ENCODE measurements at places on chromosomes 3 and 15. TPM values are rescaled to one million over a fixed set of nuclear protein-coding genes. Genes with fewer than 3 reads are reported as not detected.
A peak's percentile ranks its signal among the peaks of the same experiment; 100 is the strongest.

- no peak for DNase-seq
These were observed 221.1 kb upstream of the WNT5A start for GRCh38 chr3:55708242-55708641.

GRCh38 chr3:64203216-64203615, 22.1 kb downstream of the PRICKLE2 start:
- no peak for DNase-seq

GRCh38 chr15:68383161-68384074, 48.5 kb downstream of the ITGA11 start:
- DNase-seq: peak; percentile 57

GRCh38 chr15:39114690-39115378, 466.0 kb upstream of the THBS1 start:
- DNase-seq: no peak

- DNase-seq: no peak
These were observed 64.0 kb upstream of the PLSCR4 start for GRCh38 chr3:146314871-146315270.

DNA sequence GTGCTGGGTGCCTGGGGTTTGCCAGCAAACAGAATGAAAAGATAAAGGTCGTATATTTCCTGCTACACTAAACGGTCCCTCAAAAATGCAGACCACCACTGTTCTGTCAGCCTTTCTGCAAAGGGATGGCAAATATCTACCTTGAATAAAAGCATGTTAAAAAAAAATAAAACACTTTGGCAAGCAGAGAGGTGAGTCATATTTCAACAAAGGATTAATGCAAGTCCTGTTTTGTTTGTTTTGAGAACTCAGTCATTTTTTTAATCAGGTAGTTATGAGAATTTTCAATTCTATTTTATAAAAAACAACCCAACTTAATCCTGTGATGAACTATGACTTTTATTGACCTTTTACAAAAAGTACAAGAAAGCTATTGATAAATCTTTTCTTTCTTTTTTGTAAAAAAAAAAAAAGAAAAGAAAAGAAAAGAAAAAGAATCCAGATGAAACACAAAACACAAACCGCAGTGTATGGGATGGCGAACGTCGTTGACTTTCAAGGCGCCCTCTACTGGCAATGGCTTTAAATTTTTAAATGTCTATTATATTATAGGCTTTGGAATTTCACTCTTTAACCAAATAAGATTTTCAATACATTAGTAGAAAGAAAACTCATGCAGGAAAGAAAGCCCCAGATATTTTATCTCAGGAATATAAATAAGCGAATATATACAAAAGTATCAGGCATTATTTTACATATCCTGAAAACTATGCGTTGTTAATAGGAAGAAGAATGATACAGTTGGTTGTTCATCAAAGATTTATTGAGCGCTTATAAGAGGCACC, 87.8 kb downstream of the NCEH1 start:
- peak; percentile 54 for DNase-seq

- no peak for DNase-seq
These were observed 181.7 kb downstream of the CHST2 start for GRCh38 chr3:143301031-143301901.

GRCh38 chr15:78739996-78740903, 71.0 kb downstream of the ADAMTS7 start:
- peak; percentile 56 for DNase-seq

GRCh38 chr3:138113326-138113725, 2.1 kb downstream of the DZIP1L start:
- no peak for DNase-seq

DNA sequence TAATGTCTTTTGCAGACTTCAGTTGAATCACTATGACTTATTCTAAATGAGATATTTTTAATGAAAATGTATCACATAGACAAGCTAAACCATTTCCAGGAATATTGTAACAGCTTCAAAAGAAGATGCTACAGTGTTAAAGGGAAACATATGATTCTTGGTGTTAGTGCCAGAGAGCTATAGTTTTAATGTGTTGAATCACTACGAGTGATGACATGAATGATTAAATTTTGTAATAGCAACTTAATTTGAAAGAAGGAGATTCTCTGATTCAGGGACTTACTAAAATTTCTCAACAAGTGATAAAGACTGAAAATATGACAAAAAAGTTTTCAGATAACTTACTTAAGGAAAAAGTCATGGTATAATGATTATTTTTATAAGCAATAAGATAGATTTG, 267.3 kb upstream of the SLITRK3 start:
- no peak for DNase-seq

GRCh38 chr15:95365511-95366107, 964.9 kb upstream of the NR2F2 start:
- DNase-seq: no peak

- DNase-seq: no peak
These were observed 37.6 kb upstream of the ZNF710 start for GRCh38 chr15:89963301-89964231.

DNA sequence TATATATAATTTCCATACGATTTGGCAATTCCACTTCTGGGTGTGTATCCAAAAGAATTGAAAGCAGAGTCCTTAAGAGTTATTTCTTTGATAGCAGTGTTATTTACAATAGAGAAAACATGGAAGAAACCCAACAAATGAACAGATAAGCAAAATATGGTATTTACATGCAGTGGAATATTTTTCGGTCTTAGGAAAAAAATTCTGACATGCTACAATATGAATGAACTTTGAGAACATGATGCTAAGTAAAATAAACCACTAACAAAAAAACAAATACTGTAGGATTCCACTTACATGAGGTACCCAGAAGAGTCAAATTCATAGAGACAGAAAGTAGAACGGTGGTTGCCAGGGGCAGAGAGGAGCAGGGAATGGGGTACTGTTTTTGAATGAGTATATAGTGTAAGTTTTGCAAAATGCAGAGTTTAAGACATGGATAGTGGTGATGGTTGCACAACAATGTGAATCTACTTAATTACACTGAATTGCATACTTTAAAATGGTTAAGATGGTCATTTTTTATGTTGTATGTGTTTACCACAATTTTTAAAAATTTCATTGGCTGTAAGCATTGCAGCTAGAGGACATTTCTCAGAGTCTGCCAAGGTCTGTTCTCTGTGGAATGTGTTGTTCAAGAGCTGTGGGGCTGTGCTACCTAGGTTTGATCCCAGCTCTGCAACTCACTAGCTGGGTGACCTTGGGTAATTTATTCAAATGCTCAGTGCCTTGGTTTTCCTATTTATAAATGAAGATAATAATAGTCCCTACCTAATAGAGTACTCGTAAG, 122.1 kb downstream of the MEX3B start:
- no peak for DNase-seq

DNA sequence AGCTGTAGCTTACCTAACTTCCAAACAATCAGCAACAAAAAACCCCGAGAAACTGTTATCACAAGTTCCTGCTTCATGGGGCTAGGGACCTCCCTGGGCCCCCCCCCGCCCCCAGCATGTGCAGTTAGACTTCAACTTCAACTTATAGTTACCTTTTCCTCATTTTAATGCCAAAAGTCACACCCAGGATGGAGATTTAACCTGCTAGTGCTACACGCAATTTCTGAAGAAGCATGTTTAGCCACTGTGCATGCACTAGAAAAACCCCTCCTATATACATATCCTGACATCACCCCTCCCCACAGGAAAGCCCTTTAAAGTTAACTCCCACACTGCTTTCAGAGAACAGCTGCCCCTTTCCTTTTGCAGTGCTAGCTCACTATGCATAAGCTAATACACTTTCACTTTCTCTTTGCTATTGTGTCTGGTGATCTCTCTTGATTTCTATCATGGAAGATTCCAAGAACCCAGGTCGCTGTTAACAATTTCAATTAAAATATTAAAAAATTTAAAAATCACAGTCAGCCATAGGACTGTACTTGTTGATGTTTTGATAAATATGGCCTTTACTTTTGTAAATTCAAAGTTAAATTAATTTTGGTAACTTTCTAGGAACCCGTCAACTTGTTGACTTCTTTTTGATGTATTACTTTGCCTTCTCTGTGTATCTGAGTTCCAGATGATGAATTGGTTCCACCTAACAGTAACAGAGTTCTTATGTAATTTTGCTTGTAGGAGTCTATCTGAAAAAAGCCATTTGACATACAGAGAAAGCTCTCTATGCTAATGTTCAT, 75.2 kb upstream of the ACAD9 start:
- DNase-seq: peak; percentile 48

DNA sequence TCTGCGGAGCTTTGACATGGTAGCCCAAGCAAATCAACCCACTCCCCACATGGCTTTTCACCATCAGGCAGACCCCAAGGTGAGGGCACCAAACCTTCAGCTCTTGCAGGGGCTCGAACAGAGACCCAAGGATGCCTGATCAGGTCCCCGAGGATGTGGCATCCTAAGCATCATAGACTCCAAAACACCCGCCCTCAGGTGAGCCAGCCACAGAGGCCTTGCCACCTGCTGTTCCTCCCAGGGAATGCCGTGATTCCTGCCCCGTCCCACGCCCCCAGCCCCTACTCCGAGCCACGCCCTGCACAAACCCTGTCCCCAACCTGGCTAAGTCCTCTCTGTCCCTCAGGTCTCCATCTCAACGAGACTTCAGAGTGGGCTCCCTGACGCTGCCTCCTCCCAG, 34.7 kb upstream of the SLC41A3 start:
- no peak for DNase-seq

DNA sequence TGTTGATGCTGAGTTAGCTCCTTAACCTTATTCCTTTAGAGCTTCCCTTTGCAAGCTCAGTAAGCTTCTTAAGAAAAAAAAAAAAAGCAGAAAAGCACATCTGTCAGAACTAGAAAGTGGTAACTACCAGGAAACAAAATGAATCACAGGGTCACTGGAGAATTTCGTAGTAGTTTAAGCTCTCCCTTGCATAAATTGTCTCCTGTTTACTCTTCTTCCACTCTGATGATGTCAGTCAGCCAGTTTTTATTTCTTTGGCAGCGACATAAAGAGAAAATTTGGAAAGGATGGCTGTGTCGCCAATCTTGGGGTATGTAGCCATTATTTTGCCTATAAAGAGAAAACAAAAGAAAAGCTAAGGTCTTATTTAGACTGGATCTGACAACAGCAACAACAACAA, 3.2 kb upstream of the GABRR3 start:
- no peak for DNase-seq

DNA sequence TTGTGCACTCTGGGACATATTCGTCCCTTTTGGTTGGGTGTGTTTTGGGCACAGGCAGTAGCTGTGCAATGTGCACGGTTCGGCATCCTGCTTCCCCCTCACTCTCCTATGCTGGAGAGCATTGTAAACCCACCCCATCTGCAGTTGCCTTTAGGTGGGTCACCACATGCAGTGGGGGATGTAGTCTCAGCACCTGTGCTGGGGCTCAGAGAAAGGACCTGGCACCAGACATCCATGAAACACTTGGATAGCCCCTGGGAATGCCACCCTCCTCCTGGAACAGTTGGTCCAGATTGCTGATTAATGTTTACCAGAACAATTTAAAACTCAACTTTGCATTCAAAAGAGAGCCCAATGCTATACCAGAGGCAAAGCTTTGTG, 123.9 kb upstream of the MEF2A start:
- no peak for DNase-seq

DNA sequence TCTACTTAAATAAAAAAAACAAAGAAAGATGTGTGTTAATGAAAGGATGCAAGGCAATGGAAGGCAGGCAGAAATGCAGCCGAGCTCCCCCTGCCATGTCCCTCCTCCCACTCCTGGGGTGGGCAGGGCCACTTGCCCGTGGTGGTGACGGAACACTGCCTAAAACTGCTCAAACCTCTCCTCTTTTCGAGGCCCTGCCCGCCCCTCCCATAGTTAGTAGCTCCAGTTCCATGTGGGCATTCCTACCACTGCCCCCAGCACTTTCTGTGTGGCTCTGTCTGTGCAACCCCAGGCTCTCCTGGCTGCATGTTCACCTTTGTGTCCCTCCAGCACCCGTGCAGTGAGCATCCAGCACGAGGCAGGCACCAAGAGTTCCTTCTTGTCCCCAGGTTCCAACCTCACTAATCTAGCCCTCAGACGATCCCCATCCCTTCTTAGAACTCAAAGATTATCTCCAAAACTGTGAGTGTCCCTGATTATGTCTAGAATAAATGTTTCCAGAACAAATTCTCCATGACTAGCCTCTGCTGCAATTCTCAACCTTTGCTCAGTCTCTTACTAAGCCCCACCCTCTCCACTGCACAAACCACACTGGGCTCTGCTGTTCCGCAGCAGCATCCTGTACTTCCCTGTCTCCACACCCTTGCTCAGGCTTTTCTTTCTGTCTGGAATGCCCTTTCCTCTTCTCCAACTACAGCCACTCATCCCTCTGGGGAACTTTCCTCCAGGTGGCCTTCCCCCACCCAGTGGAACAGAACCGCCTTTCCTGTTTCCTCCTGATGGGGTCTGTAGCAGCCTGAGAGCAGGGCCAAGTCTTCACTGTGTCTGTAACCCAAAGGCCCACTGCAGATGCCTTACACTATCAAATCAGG, 32.6 kb upstream of the SPTBN5 start:
- peak; percentile 14 for DNase-seq

- DNase-seq: no peak
These were observed 980 bp downstream of the DALRD3 start for GRCh38 chr3:49017229-49017970.

GRCh38 chr15:99239545-99240198, 9.7 kb downstream of the TTC23 start:
- DNase-seq: no peak

DNA sequence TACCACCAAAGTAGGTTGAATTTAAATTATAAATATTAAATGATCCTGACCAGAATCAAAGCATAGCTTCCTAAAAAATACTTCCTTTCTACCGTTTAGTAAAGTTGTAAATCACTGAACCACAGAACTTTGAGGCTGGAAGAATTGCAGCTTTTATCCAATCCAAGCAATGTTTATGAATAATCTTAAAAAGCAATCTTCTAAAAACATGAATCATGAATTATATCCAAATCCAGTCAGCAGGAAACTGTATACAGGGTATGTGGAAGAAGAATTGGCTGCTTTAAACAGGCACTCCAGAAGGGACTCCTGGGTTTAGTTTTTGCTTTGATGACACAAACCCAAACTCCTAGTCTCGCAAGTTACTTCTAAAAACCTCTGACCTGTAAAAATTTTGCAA, 30.2 kb downstream of the HEG1 start:
- no peak for DNase-seq

- no peak for DNase-seq
These were observed 76.8 kb downstream of the TNIK start for GRCh38 chr3:171383206-171384018.

The MKRN2OS gene
- total RNA-seq: not detected

The BMF gene
- total RNA-seq: 9.6 TPM

The A4GNT gene
- not detected for total RNA-seq

The TFDP2 gene
- total RNA-seq: 43.0 TPM

The SUCLG2 gene
- 40.9 TPM for total RNA-seq

The PLXNA1 gene
- total RNA-seq: 7.3 TPM

The GUCA1C gene
- not detected for total RNA-seq

The SIAH2 gene
- 57.0 TPM for total RNA-seq
